T-helper 1 cell (primary cell): ENCODE measurements at places on chromosomes 4 and X.

DNA sequence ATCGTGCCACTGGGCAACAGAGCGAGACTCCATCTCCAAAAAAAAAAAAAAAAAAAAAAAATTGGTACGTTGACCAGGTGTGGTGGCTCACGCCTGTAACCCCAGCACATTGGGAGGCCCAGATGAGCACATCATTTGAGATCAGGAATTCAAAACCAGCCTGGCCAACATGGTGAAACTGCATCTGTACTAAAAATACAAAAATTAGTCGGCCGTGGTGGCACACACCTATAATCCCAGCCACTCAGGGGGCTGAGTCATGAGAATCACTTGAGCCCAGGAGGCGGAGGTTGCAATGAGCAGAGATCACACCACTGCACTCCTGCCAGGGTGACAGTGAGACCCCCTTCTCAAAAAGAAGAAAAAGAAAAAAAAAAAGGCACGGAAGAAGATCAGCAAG lies 24.5 kb downstream of the RBMX start:
- DNase-seq = no peak

GRCh38 chr4:118354913-118355312 lies 2.1 kb upstream of the PRSS12 start:
- DNase-seq = no peak

GRCh38 chrX:22534643-22535042 lies 261.9 kb downstream of the CBLL2 start:
- DNase-seq = no peak

- no peak for DNase-seq
These were observed 101.5 kb upstream of the MAML3 start for GRCh38 chr4:140255467-140255866.

GRCh38 chrX:108299704-108300103 lies 138.5 kb downstream of the COL4A6 start:
- DNase-seq = no peak

DNA sequence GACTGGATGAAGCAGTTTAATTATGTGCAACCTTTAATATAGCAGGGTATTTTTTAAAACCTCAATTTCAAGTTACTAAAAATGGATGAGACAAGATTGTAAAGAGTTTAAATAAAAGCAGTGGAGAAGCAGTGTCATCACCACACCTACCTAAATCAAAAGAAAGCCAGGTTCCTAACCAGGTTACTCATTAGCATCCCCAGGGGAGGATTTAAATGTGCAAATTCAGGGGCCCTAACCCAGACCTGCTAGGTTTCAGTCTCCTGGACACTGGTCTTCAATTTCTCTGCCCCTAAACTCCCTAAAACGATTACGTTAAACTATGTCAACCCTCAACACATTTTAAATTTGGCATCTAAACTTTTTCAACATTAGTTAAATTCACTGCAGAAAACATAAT lies 116.9 kb upstream of the KLF3 start:
- DNase-seq = no peak

- DNase-seq = no peak
These were observed 119.3 kb downstream of the CRLF2 start for GRCh38 chrX:1093121-1093520.

DNA sequence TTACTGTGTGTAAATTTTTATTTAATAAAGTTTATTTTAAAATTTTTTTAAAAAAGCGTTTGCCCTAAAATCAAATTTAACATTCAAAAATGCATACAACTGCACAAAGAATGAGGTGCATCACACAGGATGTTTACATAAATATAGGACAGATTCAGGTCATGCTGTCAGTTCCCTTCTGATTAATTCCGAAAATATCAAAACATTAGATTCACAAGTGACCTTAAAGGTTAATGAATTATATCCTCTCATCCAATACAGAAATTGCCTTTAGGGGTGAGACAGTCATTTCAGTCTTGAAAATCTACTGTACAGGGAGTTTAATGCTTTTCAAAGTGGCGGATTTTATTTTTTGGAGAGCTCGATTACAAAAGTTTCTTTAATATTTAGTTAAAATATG lies 208.7 kb upstream of the FTHL17 start:
- DNase-seq = no peak

- no peak for DNase-seq
These were observed 3.6 kb downstream of the TLR3 start for GRCh38 chr4:186072516-186072915.

DNA sequence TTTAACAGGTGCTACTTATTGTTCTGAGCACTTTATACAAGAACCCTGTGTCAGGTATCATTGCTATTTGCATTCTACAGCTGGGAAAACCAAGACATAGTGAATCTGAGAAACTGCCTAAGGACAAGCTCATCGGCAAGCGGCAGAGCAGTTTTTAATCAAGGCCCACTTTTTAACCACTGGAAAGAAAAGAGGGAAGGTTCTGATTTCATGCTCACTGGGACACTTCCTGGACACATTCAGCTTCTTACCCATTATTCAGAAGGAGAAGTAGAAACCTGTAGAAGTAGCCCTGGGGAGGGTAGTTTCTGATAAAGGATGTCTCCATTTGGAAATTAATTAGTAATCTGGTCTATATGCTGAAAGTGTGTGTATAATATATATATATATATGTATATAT lies 2.5 kb upstream of the LNX1 start:
- DNase-seq = no peak

DNA sequence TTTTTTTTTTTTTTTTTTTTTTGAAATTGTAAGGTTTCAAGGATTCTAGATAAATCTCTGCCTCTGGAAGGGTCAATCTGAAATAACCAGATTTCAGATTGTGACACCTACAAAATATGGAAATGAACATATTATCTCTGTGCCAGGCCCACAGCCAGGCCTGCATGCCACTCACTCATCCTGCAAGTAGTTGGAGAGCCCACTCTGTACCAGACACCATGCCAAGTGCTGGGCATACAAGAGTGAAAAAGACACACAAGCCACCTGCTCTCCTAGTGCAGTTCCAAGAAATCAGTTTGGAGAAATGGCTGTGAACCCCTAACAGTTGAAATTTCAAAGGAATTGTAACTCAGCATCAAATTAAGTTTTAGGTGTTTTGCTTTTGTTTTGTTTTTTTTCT lies 145.9 kb upstream of the NOCT start:
- DNase-seq = no peak

GRCh38 chr4:74297539-74297938 lies 10.7 kb upstream of the EPGN start:
- no peak for DNase-seq

DNA sequence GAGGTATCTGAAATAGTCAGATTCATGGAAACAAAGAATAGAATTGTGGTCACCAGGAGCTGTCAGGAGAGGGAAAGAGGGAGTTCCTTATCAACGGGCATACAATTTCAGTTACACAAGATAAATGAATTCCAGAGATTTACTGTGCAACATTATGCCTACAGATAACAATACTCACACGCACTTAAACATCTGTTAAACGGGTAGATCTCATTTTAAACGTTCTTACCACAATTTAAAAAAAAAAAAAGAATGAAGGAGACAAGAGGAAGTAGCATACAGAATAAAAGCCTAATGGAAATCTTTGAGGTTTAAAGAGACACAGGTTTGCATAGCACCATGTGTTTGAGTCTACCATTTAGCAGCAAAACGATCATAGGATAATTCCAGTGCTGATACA lies 298.0 kb downstream of the DKK2 start:
- no peak for DNase-seq

GRCh38 chrX:49250578-49250977 lies 13.9 kb downstream of the FOXP3 start:
- no peak for DNase-seq

DNA sequence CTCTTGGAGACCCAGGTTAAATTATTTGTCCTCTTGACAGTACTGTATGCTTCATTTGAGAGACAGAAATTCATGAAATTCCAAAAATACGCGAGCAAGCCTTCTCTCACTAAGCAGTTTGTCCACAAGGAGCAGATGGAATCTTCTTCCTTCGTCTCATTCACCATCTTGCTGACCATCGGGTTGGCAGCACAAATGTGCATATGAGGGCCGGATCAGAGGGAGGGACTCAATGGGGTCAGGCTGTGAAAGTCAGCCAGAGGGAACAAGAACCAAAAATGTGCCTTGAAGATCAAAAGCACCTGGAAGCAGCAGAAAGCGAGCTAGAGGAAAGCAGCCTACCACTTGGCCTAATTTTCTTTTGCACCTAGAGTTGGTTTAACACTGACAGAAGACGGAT lies 16.4 kb downstream of the NHSL2 start:
- no peak for DNase-seq
